ENCODE measurements at places on chromosomes 6 and 20. TPM values are rescaled to one million over a fixed set of nuclear protein-coding genes. Genes with fewer than 3 reads are reported as not detected.

NHSL1 gene
- total RNA-seq = 95.8 TPM

MCHR2 gene
- not detected for total RNA-seq

SLCO4A1 gene
- 1.5 TPM for total RNA-seq

COL10A1 gene
- total RNA-seq = not detected

BIRC7 gene
- 0.37 TPM for total RNA-seq

BMP2 gene
- total RNA-seq = 3.1 TPM

SOBP gene
- total RNA-seq = 25.3 TPM

WFDC12 gene
- total RNA-seq = not detected

GPR6 gene
- not detected for total RNA-seq

SMIM28 gene
- total RNA-seq = not detected

C6orf118 gene
- total RNA-seq = not detected

SLC22A7 gene
- total RNA-seq = not detected

COL12A1 gene
- total RNA-seq = 12.7 TPM

ZKSCAN3 gene
- 4.7 TPM for total RNA-seq

CNR1 gene
- total RNA-seq = 0.32 TPM

MOCS1 gene
- 28.6 TPM for total RNA-seq

LPA gene
- not detected for total RNA-seq

ZSCAN26 gene
- 12.9 TPM for total RNA-seq
